ENCODE measurements at places on chromosomes 2 and 18.
A peak's percentile ranks its signal among the peaks of the same experiment; 100 is the strongest.

- DNase-seq = peak; percentile 54
Observed at GRCh38 chr2:27049422-27050280, 1.8 kb upstream of the AGBL5 start.

- DNase-seq = no peak
Observed at GRCh38 chr18:27014841-27015240, 149.3 kb upstream of the AQP4 start.

DNA sequence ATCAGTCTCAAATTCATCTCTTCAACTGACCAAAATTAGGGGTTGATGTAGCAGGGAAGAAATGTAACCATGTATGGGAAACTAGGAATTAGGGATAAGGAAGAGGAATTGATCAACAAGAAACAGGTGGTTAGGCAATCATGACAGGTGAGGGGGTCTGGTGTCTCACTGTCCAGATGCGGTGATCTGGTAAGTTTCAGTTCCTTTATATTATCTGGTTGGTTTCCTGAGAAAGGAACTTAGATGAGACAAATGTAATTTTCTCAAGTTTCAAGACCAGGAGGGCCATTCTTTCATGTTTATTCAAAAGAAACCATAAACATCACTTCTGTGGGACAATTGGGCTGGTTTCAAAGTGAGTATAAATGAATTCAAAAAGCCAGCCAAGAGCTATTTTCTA is 306.2 kb upstream of the KCNJ3 start:
- no peak for DNase-seq

DNA sequence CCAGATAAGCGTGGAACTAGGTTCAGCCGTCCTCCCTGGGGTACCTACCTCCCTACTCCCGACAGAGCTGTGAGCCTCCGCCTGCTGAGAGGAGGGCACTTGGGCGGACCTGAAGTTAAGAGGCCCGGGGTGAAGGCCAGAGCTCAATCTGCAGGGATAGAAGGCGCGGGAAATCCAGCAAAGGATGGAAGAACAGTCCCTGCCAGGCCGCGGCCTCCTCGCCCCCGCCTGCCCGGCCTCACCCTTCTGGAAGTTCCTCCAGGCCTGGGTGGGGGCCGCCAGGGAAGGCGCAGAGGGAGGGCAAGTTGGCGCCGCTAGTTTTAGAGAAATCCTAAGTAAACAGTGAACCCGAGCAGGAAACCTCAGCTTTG is 13.0 kb downstream of the EN1 start:
- no peak for DNase-seq

GRCh38 chr2:110746586-110747521 is 14.5 kb downstream of the ACOXL start:
- no peak for DNase-seq

- no peak for DNase-seq
Observed at GRCh38 chr18:50065039-50065438, 129.9 kb downstream of the MYO5B start.

GRCh38 chr2:85705680-85706039 is 11.5 kb downstream of the GNLY start:
- no peak for DNase-seq

GRCh38 chr2:229221641-229222040 is 49.4 kb downstream of the PID1 start:
- no peak for DNase-seq

DNA sequence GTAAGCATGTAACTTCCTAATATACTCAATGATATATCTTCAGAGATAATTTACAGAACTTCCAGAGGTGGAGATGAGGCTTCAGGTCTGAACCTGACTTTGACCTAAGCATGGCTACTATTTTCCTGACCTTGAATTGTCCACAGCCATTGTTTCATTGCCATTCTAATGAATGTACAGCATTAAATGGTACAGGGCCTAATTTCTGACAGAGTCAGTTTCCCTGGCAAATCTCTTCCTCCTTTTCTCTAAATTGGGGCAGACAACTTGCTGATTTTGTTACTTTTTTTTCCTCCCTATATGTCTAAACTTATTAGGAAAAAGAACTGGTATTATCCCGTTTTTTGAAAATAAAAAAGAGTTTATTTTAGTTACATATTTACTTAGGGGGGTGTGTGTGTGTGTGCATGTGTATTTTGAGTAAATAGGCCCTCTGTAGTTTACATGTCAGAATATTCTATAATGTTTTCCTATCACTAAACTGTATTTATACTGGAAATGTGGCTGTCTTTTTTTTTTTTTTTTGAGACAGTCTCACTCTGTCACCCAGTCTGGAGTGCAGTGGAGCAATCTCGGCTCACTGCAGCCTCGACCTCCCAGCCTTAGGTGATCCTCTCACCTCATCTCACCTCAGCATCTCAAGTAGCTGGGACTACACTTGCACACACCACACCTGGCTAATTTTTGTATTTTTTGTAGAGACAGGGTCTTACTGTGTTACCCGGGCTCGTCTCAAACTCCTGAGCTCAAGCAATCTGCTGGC is 43.3 kb upstream of the SCN9A start:
- DNase-seq = no peak

DNA sequence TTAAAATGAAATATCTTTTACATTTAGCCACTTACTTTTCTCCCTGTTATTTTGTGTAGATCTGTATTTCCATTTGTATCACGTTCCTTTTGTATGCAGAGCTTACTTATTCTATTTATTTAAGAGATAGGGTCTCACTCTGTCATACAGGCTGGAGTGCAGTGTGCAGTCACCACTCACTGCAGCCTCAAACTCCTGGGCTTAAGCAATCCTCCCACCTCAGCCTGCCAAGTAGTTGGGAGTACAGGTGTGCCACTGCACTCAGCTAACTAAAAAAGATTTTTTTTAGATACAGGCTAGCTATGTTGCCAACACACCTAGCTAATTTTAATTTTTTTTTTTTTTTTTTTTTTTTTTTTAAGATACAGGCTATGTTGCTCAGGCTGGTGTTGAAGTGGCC is 10.9 kb downstream of the PTPN18 start:
- DNase-seq = no peak

GRCh38 chr2:160590664-160591063 is 97.1 kb upstream of the RBMS1 start:
- no peak for DNase-seq

DNA sequence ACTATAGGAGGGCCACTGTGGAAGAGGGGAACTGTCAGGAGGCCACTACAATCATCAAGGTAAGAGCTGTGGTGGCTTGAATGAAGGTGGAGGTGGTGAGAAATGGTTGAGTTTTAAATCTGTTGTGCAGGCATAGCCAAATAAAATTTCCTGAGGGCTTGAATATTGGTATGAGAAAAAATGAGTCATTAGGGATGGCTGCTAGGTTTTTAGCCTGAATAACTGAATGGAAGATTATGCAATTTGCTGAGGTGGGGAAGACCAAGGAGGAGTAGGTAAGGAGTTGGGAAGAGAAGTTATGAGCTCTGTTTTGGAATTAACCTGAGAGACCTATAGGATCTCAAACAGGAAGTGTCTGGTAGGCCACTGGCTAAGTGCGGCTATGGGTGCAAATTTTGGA is 84.0 kb downstream of the KLHL14 start:
- DNase-seq = no peak

DNA sequence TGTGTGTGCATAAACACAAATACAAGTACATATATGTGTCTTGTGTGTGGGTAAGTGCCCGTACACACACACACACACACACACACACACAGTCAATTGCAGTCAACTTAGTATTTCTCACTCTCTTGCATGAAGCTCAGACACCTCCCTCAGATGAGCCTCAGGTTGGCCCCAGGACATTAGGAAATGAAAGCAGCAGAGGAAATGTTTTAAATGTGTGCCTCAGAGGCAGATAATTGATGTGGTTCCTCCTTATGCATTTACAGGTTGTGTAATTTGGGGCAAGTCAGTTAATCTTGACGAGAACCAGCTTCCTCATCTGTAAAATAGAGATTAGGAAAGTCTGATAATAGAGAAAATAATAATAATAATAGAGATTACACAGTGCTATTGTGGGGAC is 814.0 kb upstream of the ID2 start:
- DNase-seq = peak; percentile 23

GRCh38 chr2:2455151-2455550 is 124.1 kb upstream of the MYT1L start:
- DNase-seq = no peak

Measured in CD4-positive, alpha-beta T cell treated with Interleukin-4 for 4 hours (primary cell).